Fibroblast of pulmonary artery (primary cell): ENCODE measurements at places on chromosomes 5 and 9.

- DNase-seq: no peak
Observed at GRCh38 chr5:87015901-87016300, 251.8 kb upstream of the RASA1 start.

GRCh38 chr5:126777975-126778674 lies 1.2 kb downstream of the LMNB1 start:
- peak; percentile 97 for DNase-seq

DNA sequence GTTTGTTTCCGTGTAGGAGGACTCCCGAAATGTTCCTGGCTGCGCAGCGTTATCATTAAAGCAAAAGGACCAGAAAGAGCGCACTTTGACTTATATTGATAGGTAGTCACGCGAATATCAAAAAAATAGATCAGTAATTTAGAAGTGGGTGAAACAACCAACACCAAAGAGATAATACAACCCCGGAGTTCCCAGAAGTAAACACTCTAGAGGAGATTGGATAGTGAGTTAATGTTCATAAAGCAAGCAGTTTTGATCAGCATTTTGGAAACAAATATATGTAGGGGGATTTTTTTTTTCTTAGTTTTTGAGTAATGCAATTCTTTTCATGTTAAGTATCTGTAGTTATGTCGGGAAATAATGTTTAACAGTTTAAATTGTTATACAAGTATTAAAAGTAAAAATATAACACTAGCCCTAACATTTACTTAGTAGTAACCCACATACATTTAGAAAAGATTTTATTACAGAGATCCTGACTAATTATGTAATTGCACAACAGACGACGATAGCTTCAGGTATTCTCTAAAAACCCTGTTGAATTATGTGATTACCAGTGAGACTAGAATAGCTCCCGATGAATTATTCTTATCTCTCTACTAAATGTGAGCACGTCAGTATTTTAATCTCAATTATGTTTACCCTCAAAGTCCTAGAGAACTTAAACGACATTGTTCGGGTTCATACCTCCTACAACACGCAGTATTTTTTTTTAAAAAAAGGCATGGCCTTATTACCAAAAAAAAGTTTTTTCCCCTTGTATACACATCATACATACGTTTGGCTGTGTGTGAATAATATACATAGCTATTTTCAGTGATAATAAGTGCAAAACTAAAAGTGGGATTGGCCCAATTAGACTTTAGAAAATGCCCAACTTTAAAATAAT lies 9.4 kb upstream of the NFIB start:
- no peak for DNase-seq

GRCh38 chr5:138724470-138725146 lies 28.6 kb upstream of the CTNNA1 start:
- DNase-seq: peak; percentile 68

- DNase-seq: no peak
Observed at GRCh38 chr5:148791696-148792095, 34.7 kb upstream of the ADRB2 start.

DNA sequence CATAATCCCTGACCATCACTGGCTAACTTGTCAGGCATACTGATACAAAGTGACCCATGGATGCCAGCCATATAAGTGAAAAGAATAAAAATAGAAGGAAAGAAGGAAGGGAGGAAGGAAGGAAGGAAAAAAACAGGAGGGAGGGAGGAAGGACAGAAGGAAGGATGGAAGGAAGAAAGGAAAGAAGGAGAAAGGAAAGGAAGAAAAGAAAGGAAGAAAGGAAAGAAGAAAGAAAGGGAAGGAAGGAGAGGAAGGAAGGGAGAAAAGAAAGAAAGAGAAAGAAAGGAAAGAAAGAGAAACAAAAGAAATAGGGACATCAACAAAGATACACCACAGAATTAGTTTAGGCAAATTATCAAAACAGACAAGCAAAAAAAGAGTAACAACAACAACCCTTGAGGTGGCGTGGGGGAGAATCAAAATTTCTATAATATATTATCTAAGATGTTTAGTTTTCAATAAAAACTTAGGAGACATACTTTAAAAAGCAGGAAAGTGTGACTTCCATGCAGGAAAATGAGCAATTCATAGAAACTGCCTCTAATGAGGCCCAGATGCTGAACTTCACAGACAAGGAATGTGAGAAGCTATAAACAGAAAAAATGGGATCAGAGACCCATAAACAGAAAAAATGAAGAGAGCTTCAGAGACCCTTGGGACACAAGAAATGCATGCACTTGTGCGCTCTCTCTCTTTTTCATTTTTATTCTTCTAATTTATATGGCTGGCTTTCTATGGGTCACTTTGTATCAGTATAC lies 96.1 kb upstream of the NFIL3 start:
- DNase-seq: no peak

DNA sequence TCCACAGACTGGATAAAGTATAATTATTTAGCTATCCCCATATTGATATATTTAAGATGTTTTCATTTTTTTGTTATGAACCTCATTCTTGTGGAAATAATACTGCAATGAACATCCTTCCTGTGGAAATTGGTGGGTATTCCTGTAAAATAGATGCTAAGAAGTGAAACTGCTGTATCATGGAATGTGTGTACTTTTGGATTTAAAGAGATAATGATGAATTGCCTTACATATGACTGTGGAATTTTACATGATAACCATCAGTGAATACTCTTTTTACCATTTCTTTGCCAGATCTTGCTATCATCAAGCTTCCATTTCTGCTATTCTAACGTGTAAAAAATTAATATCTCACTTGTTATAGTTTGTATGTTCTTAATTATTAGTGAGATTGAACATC lies 847.9 kb downstream of the EFNA5 start:
- DNase-seq: no peak

DNA sequence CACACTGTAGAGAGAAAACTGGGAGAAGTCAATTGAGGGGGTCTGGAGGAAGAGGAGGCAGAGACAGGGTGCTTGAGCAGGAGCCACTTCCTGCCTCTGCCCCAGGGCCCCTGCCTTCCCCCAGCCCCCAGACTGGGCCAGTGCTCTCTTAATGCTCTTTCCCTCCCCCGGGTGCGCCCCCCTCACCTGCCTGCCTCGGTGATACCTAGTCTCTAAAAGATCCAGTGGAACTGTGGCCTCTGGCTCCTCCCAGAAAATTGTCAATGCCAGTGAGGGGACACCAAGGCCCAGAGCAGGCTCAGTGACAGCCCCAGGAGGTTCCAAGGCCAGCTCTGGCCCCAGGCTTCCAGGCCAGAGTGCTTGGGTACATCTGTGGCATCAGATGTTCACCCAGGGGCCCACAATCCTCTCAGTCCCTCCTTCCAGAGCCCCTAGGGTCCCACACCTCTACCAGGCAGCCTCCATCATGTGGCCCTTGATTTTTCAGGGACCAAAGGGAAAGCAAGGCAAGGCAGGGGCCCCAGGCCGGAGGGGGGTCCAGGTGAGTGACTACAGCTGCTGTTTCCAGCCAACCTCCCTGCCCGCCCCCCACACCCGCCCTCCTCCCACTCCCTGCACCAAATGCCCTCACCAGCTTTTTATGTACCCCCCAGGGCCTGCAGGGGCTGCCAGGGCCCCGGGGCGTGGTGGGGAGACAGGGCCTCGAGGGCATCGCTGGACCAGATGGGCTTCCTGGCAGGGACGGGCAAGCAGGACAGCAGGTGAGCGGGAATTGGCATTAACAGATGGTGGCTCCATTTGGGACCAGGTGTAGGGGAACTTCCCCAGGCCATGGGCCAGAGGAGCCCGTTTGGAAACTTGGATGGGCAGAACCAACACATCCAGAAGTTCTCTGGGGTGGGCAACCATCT lies 33.1 kb upstream of the ORM1 start:
- no peak for DNase-seq

GRCh38 chr5:36724467-36725332 lies 118.3 kb downstream of the SLC1A3 start:
- no peak for DNase-seq

DNA sequence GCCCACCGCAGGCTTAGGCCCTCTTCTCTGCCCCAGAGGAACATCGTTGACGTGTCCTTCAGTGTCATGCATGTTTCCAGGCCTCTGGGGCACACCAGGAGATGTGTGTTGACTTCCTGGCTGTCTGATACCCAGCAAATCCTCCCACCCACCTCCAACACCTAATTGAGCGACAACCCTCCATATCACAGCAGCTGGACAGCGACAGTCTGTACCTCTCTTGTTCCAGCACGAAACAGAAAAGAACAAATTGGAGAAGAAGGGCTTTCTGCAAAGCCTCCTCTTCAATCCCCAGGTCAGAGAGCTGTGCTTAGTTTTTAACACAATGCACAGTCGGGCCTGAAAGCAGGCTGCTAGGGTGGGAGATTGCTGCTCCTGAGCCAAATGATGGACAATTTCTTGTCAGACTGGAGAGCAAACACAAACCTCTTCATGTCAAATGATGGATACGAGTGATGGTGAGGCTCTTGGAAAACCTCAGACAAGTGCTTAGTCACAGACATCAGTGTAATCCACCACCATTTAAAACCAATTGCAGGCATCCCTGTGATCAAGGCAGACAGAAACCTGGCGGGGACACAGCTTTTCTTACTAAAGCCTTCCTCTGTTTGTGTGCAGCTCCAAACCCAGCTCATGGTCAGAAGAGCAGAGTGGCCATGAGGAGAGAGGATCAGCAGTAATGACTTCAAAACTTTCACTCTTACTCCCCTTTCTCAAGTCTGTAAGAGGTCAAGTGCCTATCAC lies 110.6 kb downstream of the EBF1 start:
- DNase-seq: no peak

- DNase-seq: no peak
Observed at GRCh38 chr9:13064676-13065075, 214.8 kb downstream of the MPDZ start.

GRCh38 chr5:14669975-14670374 lies 5.5 kb downstream of the OTULIN start:
- no peak for DNase-seq

- DNase-seq: no peak
Observed at GRCh38 chr5:61697809-61698558, 365.9 kb downstream of the ZSWIM6 start.

- no peak for DNase-seq
Observed at GRCh38 chr9:12809720-12810119, 34.9 kb downstream of the LURAP1L start.

DNA sequence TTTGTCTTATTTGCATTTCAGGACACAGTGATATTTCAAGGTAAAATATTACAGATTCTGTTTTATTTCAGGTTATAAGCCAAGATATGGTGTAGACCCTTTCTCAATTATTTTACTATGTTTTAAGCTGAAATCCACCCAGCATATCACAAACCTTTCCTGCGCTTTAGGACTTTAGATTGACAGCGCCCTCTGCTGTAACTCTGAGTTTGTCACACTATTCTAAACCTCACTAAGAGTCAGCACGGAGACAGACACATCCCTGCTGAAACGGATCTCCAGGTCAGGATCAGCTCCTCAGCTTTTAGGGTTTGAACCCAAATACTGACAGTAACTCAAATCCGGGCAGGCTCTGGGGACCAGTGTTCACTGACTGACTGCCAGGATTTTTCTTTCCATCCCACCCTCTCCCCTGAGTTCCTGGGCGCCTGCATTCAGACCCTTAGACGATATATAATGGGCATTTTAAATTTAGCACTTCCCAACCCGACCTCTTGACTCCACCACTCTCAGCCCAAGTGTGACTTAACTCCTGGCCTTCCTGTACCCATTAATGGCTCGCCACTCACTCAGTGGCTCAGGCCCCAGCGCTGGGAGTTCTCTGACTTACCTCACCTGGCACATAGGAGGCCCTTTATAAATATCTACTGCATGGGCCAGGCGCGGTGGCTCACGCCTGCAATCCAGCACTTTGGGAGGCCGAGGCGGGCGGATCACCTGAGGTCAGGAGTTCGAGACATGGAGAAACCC lies 33.5 kb downstream of the TLX3 start:
- DNase-seq: peak; percentile 80

GRCh38 chr5:27612161-27612560 lies 573.8 kb upstream of the CDH9 start:
- DNase-seq: peak; percentile 55

DNA sequence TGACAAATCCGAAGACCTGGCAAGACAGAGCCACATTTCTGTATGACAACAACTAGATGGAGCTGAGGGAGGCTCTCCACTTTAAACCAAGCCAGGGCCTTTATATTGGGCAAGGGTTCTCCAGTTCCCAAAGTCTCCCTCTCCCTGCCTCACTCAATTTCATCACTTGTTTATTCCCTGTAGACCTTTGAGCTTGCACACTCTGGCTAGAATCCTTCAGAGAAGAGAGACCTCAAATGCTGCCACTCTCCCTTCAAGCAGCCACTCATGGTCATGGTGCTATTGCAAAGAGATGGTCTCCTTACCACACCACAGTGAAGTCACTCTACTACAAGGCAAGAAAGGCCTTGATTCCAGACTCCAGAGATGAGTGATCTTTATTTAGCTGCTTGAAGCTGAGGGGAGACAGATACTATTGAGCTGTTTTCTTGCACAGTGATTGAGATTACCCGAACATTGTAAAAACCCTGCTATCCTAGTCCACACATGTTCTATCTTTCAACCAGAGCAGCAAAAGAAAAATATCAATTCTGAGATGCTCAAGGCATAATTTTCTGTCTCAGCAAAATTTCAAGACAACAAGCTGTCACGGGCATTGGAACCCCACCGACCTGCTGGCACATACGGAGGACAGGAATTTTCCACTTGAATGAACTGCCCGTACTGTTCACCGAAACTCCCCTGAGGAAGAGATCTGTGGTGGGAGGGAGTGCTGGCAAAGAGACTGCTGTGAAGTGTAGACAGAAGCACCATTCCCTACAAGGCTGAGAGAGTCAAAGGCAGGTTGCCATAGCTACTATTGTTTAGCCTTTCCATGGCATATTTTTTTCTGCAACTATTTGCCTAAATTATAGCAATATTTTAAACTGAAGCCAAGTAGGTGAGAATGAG lies 81.1 kb downstream of the CDO1 start:
- no peak for DNase-seq

- DNase-seq: peak; percentile 80
Observed at GRCh38 chr9:94112716-94113465, 28.6 kb downstream of the PTPDC1 start.

GRCh38 chr5:55657443-55657842 lies 54.7 kb downstream of the SLC38A9 start:
- no peak for DNase-seq

GRCh38 chr9:91741522-91741921 lies 208.5 kb downstream of the ROR2 start:
- DNase-seq: peak; percentile 71

- no peak for DNase-seq
Observed at GRCh38 chr5:179964015-179964414, 56.3 kb upstream of the TBC1D9B start.

GRCh38 chr9:121340676-121341392 lies 29.2 kb downstream of the STOM start:
- DNase-seq: no peak

DNA sequence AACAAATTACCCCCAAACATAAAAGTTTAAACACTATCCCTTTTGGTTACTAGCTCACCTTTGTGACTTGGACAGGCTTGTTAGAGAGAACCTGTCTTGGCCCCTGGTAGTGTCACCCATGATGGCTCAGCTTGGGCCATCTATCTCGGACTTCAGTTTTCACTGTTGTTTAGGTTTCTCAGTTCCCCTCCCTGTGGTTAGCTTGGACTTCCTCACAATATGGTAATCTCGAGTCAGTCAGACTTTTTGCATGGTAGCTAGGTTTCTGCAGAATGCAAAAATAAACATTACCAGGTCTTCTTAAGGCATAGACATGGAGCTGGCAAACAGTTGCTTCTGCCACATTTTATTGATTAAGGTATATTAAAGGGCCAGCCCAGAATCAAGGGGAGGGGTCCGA lies 324.3 kb upstream of the RORB start:
- DNase-seq: no peak

GRCh38 chr5:81517462-81517861 lies 123.5 kb upstream of the ACOT12 start:
- DNase-seq: peak; percentile 33
